CD4-positive, alpha-beta T cell treated with Interleukin-6 for 4 hours (primary cell): ENCODE measurements at places on chromosomes 2 and 18.

- no peak for DNase-seq
These were observed 127.2 kb downstream of the ANKRD44 start for GRCh38 chr2:197183355-197183754.

- DNase-seq = no peak
These were observed 160.1 kb downstream of the ALK start for GRCh38 chr2:29761278-29761677.

GRCh38 chr2:177165061-177165583 lies 47.5 kb upstream of the HNRNPA3 start:
- peak; percentile 15 for DNase-seq

DNA sequence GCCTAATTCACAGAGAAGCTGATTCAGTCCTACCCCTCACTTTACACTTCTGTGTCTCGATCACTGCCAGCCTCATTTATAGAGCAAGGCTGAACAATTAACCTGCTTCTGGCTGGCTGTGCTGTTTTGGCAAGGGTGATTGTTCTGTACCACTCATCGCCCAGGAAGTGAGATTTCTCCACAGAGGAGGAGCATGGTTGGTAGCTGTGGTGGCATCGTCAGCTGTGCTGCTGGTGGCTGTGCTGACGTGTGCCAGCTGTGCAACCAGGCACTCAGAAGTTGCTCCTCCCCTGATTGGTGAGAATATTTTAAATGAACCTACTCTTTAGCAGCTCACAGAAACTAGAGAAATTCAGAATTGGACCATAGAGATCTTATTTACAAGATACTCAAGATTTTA lies 158.3 kb downstream of the EML6 start:
- DNase-seq = no peak

GRCh38 chr18:26746826-26747475 lies 118.6 kb downstream of the AQP4 start:
- no peak for DNase-seq

- DNase-seq = no peak
These were observed 63.2 kb downstream of the SCG2 start for GRCh38 chr2:223538920-223539440.

DNA sequence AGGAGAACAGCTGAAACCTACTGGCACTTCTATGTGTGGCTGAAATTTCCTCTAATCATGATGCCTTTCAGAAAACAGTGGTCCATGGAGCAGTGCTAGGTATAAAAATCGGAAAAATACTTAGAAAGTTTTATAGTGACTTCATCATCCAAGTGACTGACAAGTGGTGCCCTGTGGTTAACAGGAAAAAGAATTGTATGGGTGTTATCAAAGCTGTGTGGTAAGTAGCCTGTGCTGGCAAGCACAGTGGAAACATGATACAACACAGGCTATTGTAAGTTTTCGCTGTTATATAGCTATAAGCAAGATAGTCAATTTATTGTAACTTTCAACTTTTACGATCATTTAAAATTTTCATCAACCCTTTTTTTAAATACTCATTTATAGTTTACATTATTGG lies 1599.7 kb upstream of the ZEB2 start:
- no peak for DNase-seq

GRCh38 chr2:160194946-160195345 lies 5.1 kb downstream of the ITGB6 start:
- DNase-seq = no peak

GRCh38 chr18:28036488-28036887 lies 140.4 kb downstream of the CDH2 start:
- no peak for DNase-seq

DNA sequence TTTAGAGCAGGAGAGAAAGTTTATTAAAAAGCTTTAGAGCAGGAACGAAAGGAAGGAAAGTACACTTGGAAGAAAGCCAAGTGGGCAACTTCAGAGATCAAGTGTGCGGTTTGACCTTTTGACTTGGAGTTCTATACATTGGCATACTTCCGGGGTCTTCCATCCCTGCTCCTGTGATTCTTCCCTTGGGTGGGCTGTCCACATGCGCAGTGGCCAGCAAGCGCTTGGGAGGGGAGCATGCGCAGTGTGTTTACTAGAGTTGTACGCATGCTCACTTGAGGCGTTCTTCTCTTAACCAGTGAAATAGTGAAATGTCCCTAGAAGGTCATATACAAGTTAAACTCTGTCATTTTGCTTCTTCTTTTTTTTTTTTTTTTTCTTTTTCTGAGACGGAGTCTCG lies 56.9 kb upstream of the ZNF532 start:
- no peak for DNase-seq

DNA sequence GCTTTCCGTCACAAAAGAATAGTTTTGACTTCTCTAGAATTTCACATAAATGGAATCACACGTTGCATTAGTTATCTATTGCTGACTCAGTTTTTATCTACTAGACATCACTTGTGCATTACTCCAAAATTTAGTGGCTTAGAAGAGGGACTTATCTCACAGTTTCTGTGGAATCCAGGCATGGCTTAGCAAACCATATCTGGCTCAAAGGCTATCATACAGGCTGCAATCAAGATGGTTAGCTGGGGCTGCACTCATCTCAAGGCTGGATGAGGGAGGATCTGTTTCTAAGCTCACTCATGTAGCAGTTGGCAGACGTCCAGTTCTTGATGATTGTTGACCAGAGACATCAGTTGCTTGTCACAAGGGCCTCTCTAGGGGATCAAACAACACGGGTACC lies 6.6 kb upstream of the DSC3 start:
- no peak for DNase-seq

DNA sequence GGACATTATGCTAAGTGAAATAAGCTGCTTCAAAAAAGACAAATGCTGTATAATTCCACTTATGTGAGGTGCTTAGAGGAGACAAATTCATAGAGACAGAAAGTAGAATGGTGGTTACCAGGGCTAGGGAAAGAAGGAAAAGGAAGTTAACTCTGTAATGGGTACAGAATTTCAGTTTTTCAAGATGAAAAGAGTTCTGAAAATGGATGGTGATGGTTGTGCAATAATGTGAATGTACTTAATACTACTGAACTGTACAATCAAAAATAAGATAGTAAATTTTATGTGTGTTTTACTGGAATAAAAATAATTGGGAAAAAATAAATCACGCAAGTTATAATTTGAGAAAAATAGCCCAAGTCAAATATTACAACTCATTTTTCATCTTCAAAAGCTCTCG lies 27.5 kb downstream of the ARHGAP25 start:
- DNase-seq = no peak

GRCh38 chr18:56121669-56122068 lies 516.7 kb downstream of the TXNL1 start:
- no peak for DNase-seq

DNA sequence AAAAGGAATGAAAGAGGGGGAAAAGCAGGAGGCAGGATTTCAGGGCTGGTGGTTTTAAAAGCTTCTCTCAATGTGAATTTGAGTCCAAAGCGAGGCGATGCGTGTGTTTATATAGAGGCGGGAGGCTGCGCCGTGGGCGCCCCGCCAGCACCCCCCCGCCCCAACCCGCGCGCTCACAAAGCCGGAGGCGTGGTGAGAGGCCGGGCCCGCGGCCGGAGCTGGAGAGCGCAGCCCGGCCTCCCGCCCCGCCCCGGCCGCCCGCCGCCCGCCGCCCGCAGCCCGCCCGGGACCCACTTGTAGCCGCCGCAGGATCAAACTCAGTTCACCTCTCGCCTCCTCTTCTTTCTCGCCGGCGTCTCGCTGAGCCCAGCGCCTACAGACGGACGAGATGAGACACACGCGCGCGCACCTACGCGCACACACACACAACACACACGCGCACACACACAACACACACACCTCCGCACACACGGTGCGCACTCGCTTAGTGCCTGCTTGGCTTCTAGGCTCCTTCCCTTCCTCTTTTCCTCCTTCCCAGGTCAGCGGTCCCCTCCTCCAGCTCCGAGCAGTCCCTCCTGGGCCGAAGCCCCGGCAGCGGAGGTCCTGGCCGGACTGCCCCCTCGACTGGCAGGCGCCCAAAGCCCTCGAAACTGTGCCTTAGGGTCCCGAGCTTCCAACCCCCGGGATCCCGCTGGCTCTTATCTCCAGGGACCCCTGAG lies 1.3 kb upstream of the CYP26B1 start:
- DNase-seq = no peak

- no peak for DNase-seq
These were observed 18.3 kb downstream of the RAB12 start for GRCh38 chr18:8627540-8627939.

- DNase-seq = no peak
These were observed 122.5 kb downstream of the FIGN start for GRCh38 chr2:163613266-163613731.

GRCh38 chr2:127048969-127049897 lies 57.7 kb downstream of the BIN1 start:
- DNase-seq = no peak

DNA sequence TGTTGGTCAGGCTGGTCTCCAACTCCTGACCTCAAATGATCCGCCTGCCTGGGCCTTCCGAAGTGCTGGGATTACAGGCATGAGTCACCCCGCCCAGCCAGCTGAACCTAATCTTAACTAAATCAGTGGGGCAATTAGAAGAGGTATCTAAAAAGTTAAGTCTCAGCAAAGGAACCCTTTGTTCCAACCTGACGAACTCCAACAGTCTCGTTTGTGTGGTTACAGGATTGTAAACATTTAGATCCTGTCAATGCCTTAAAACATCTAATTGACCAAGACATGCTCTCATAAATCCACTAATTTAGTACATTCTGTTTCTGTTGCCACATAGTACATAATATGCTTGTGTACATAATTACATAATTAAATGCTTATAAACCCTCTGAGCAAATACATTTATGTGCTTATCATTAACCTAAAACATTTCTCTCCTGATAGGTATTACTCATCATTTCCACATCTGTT lies 31.1 kb upstream of the STK39 start:
- no peak for DNase-seq

DNA sequence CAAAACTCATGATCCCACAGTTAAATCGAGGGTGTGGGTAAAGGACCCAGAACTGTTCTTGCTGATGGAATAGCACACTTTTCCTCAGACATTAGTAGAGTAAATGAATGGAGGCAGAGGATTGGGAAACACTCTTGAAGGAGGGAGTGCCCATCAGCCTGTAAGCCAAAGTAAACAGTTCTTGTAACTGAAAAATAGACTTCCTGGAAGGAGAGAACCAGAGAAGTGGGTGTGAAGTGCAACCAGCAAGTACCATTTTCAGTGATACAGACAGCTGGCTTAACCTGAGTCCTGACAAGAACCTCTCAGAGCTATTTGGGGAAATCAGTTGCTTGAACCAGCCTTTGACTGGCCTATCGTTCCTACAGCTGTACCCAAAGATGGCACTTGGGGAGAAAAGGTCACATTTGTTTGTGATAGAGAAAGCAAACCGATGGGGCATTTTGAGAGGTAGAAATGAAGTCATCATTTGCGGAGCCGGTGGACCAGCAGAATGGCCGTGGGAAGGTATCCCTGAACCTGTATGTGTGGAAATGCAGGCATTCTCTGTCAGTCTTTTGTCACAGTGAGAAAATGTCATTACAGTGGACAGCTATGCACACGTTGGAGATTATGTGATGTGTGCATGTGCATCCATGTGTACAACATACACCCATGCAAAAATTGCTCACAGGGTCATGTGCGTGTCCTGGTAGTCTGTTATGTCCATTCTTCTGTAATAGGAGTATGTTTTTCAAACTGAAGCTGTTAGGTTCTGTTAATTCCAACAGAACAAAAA lies 17.8 kb downstream of the CRIM1 start:
- DNase-seq = no peak

GRCh38 chr2:68837164-68837860 lies 33.9 kb downstream of the BMP10 start:
- peak; percentile 82 for DNase-seq

- DNase-seq = no peak
These were observed 205.9 kb downstream of the PTGR3 start for GRCh38 chr18:75003039-75003438.

- DNase-seq = no peak
These were observed 419.7 kb upstream of the ZEB2 start for GRCh38 chr2:144939590-144939989.

GRCh38 chr2:207767461-207768167 lies 2.1 kb downstream of the FZD5 start:
- peak; percentile 12 for DNase-seq

GRCh38 chr2:27844821-27845255 lies 45.3 kb downstream of the RBKS start:
- DNase-seq = no peak
